Activated CD4-positive, alpha-beta T cell treated with anti-CD3 and anti-CD28 coated beads for 48 hours (primary cell): ENCODE measurements at places on chromosomes 7 and 10.

GRCh38 chr10:89525556-89525955, 9.8 kb downstream of the SLC16A12 start:
- DNase-seq = no peak

DNA sequence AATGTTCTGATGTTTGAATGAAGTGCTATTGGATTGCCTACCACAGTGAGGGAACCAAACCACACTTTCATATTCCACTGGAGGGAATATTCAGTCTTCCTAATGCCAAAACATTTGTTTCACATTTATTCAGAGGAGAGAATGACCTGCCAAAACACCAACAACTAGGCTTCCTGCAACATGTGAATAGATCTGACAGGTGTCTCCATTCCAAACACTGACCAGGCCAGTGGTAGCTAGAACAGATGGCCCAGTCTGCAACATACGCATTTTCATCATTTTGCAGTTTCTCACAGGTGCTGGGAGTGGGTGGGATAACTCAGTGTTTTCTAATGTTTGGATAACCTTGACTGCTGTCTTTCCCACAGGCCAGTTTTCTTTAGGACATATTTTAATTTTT, 110.0 kb downstream of the RELN start:
- no peak for DNase-seq

DNA sequence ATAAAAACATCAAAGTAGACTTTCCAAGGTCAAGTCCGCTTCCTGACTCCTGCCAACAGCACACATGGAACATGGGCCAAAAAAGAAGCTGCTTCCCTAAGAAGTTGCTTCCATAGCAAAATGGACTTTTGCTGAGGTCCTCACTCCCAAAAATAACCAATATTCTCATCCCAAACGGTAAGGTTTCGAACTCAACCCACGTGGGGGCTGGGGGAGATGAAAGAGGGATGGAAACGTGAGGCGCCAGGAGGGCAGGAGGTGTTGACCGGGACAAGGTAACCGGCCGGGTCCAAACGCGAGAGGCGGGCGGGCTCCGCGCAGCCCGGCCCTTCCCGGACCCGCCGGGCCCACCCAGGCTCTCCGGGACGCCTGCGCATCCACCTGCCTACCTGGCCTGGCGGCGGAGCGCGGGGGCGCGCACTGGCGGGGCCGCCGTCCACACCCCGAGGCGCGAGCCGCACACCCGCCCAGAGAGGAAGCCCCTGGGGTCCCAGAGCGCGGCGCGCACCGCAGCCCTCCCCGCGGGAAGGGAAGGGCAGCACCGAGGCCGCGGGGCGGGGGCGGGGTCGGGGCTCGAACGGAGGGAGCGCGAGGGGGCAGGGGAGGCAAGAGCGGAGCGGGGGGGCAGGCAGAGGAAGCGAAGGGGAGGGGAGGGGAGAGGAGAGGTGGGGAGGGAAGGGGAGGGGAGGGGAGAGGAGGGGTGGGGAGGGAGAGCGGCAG, 742 bp downstream of the LMBR1 start:
- DNase-seq = peak; percentile 70

- DNase-seq = no peak
Measured at GRCh38 chr10:123428391-123428790, 237.8 kb upstream of the GPR26 start.

DNA sequence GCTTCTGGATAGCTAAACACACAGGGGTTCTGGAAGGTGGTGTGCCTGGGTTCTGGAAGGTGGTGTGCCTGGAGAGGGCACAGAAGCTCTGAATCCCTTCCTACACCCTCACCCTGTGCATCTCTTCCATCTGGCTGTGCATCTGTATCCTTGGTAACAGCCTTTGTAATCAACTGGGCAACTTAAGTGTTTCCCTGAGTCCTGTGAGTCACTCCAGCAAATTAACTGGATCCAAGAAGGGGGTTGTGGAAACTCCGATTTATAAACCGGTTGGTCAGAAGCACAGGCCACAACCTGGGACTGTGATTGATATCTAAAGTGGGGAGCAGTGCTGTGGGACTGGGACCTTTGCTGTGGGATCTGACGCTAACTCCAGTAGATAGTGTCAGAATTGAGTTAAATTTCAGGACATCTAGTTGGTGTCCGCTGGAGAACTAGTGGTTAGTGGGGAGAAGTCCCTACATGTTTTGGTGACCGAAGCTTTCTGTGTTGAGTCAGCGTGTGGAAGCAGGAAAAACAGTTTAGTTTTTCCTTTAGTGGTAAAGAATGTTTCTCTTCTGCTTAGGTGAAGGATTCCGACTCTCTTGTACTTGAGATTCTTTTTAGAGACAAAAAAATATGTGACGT, 228.1 kb downstream of the BMPER start:
- no peak for DNase-seq

DNA sequence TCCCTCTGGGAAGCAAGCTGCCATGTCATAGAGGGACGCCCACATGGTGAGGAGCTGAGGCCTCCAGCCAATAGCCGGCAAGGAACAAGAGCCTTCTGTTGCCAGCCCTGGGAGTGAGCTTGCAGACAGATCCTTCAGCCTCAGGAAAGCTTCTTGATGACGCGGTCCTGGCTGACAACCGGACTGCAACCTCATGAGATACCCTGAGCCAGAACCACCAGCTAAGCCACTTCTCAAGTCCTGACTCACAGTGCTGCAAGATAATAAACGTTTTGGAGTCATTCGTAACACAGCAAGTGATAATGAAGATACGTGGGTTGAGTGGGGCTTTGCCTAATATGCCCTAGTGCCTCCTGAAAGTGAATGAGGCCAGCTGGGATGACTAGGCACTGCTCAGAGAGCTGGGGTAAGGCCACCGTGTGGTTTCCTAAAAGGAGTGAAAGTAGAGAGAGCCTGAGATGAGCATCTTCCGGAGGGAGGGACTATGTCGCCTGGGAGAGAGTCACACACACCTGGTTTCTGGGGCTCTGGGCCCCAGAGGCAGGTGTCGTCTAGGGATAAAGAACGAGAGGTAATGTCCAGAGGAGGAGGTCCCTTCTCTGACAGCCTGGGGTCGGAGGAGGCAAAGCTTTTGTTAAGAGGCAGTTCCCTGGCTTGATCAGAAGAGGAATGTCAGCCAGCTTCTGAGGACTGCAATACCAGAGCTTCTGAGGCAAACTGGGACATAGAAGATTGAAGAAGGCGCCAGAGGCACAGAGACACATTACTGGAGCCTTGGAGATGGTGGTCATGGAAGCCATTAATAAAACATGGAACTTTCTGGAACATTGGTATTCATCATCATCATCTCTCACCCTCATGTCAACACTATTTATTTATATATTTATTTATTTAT, 53.6 kb downstream of the PYROXD2 start:
- DNase-seq = peak; percentile 66

DNA sequence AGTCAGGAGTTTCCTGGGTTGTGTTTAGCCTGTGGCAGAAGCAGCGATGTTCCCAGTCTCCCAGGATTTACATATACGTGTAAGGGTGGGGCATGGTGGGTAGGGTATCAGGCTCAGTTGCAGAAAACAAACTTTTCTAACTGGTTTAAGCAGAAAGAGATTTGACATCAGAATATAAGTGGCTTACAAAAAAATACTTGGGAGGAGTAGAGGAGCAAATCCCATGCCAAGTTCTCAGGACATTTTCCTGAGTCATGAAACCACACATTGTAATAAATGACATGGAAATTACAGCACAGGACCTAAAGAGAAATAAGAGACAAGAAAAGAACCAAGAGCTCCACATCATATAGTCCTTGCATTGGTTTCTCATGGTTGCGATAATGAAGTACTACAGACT, 26.2 kb upstream of the FRMD4A start:
- no peak for DNase-seq

GRCh38 chr10:36515319-36515718, 610.1 kb upstream of the ANKRD30A start:
- no peak for DNase-seq

- no peak for DNase-seq
Measured at GRCh38 chr7:141838581-141838980, 2.7 kb downstream of the PRSS37 start.

DNA sequence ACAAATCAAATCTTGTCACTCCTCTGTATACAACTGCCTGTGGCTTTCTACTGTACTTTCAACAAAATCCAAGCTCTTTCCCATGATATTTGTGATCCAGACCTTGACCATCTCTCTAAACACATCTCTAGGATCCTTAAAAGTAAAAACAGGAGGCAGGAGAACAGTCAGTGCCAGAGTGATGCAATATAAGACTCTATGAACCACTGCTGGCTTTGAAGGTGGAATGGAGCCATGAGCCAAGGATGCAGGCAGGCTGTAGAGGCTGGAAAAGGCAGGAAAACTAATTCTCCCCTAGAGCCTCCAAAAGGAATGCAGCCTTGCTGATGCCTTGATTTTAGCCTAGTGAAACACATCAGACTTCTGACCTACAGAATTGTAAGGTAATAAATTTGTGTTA, 45.5 kb upstream of the LRRN3 start:
- DNase-seq = no peak

DNA sequence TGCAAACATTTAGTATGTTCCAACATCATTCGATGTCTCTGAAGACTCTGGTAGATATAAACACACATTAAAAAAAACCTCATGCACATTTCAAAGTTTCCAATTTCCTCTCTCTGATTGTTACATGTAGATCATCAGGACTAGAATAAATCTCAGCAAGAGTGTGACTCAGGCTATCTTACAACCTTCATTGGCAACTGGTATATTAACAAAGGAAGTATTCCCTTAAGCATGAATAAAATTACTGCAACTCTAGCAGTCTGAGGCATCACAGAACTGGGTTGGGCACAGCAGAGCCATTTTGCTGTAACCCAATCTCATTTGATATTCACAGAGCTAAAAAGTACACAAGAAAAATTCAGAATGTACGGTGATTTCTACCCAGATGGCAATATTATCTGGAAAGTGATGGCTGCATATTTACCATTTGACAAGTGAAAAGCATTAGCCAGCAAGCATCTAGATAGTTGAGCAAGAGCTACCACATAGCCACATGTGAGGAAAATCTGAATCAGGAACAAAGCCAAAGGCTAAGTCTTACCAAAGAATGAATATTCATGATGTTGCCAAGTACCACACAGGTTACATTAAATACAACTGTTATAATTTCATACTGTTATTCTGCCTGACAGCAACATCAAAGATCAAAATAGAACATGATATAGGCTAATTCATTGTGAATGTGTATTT, 232.2 kb downstream of the CRPPA start:
- DNase-seq = no peak

- no peak for DNase-seq
Measured at GRCh38 chr7:682810-683209, 43.7 kb upstream of the DNAAF5 start.

- DNase-seq = no peak
Measured at GRCh38 chr7:24786306-24786705, 29.0 kb upstream of the GSDME start.

GRCh38 chr10:78222096-78222790, 188.6 kb downstream of the RPS24 start:
- DNase-seq = no peak

DNA sequence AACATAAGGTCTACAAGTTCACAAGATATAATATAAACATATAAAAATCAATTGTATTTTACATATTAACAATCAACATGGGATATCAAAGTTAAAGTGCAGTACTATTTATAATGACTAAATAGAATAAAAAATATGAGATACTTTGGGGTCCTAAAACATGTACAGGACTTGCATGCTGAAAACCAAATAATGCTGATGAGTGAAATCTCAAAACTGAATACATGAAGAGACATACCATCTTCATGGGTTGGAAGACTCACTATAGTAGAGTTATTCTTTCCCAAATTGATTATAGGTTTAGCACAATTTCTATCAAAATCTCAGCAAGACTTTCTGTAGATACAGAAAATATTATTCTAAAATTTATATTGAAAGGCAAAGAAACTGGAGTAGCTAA, 181.5 kb downstream of the LHFPL3 start:
- no peak for DNase-seq

GRCh38 chr7:33873518-33873917, 31.8 kb upstream of the BMPER start:
- no peak for DNase-seq

DNA sequence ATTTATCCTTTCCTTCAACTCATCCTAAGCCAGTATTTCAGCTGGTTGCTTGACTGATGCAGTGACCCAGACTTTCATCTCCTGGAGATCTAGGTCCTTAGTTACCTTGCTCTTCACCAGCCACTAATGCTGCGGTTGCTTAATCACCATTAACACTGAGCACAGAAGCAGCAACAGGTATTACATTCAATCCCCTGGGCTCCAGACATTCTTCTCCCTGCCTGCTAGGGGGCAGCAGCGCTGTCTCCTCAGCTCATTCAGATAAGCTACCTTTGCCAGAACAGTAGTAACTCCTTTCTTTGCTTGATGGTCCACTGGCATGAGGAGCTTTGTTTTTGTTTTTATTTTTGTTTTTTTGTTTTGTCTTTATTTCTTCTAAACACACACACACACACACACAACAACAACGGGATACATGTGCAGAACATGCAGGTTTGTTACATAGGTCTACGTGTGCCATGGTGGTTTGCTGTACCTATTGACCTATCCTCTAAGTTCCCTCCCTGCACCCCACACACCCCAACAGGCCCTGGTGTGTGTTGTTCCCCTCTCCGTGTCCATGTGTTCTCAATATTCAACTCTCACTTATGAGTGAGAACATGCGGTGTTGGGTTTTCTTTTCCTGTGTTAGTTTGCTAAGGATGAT, 1043.2 kb upstream of the C7orf33 start:
- DNase-seq = peak; percentile 9

GRCh38 chr7:100516135-100516812, 22.7 kb upstream of the AGFG2 start:
- peak; percentile 15 for DNase-seq

GRCh38 chr10:86535132-86535882, 13.7 kb upstream of the WAPL start:
- DNase-seq = peak; percentile 40

GRCh38 chr10:4227586-4227985, 442.6 kb upstream of the KLF6 start:
- no peak for DNase-seq

GRCh38 chr7:82760074-82760473, 316.5 kb upstream of the CACNA2D1 start:
- DNase-seq = no peak

DNA sequence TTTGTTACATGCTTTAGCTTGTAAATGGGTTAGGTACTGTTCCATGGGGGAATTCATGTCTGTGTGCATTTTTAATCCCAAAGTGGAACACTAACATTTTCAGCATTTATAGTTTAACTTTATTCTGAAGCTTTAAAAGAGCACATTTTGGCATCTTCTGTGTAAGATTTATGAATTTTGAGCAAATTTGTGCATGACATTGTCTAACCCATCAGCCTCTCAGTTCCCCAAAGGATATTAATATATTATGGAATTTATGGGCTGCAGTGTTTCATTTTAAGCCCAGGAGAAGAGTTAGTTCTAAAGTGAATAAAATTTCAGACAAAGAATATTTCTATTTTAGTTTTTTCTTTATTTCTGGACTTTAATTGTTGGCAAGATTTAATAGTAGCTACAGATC, 421.4 kb downstream of the PLXDC2 start:
- DNase-seq = no peak

DNA sequence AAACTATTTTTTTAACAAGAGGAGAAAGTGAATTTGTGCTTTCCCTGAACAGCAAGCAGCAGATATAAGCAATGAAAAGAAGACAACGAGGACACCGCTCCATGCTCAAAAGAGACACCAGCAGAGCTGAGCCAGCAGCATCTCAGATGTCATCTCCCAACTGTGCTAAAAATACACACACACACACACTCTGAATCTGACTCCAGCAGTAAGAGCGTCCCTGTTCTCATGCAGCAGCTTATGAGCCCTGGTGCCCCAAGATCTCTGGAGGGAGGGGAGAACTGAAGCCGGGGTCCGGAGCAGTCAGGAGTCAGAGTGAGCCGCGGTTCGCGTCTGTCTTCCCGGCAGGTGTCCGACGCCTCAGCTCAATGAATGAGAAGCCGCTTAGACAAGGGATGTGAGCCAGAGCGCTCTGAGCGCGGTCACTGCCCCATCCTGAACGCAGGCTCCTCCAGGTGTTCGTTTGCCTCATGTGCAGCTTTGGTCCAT, 49.2 kb downstream of the SVIL start:
- DNase-seq = no peak
